ENCODE measurements at places on chromosomes 6 and 20.

DNA sequence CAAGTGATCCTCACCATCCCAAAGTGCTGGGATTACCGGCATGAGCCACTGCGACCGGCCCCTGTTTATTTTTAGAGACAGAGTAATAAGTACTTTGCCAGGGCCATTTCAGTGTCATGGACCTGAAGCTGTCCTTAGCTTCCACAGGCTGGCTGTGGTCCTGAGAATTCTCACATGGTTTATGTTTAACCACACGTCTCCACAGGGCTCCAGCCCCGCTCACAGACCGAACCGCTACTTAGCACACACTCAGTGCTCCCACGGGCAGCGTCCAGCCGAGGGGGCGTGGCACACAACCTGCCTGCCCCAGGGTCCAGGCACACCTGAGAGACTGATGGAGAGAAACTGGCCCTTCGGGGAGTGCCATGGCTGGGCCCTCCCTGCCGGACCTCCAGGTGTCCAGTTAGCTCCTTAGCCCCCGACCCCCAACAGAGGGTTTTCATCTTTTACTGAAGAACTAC lies 11.7 kb downstream of the ACSS1 start:
- no peak for DNase-seq

DNA sequence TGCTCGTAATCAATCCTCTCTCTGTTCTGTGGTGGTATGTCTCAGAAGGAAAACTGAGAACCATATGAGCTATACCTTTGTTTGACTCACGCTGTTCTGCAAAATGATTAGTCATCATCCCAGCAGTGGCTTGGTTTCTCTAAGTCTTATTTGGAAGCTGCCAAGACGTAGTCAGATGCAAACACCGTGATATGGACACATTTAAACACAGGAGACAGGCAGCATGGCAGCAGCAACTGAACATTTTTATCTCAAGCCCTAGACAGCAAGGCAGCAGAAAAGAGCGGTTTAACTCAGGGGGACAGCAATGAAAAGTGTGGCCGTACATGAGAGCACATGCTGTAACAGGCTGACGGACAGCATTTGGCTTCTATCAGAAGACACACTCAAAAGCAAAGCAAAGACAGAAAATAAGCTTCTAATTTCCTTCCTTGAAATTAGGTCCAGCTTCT lies 1295.1 kb downstream of the EPHA7 start:
- no peak for DNase-seq

GRCh38 chr6:83273596-83273995 lies 80.4 kb downstream of the RWDD2A start:
- no peak for DNase-seq

DNA sequence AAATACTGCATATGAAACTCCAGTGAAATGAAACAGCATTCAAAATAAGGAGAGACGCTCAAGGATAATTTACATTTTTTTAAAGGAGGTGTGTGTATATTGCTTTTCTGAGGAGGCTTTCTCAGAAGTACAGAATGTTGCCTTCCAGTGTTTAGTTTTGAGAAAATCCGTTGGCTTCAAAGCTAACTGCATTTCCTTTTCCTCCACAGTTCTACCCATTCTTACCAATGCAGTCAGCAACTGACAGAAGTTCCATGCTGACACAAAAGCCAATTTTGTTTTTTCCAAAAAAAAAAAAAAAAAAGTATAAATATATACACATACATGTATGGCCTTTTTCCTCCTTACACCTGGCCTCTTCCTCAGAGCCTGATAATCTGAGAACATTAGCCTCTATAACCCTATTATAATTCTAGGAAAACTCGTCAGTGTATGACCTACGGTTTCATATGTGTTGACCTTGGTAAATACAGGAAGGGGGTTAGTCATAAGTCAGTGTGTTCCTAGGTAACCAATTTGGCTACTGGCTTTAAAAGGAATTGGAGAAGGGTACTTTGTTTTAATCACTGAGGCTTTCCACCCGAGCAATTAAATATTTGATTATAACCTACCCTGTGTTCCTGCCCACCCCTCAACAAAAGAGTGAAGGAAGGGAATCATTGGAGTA lies 24.2 kb downstream of the MGME1 start:
- DNase-seq: no peak

GRCh38 chr20:57513199-57513598 lies 11.7 kb downstream of the CTCFL start:
- no peak for DNase-seq

- DNase-seq: no peak
Observed at GRCh38 chr20:38985603-38986170, 23.5 kb downstream of the DHX35 start.

DNA sequence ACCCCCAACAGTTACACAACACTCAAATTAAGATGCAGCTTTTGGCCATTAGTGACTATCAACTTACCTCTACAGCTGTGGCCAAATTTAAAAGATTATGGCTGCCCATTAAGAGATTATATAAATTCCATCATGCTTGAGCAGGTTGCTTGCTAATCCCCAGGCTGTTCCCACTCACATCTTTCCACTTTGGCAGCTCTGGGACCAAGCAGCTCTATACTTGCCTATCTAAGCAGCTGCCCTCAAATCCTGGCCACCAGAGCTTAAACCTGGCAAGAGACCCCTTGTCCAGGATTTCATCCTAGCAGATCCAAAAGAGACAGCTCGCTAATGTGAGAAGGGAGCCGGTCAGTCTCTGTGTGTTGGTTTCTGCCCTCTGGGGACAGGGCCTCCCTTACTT lies 127.9 kb downstream of the SLC23A2 start:
- DNase-seq: no peak

- no peak for DNase-seq
Observed at GRCh38 chr6:12635813-12636212, 80.8 kb upstream of the PHACTR1 start.

DNA sequence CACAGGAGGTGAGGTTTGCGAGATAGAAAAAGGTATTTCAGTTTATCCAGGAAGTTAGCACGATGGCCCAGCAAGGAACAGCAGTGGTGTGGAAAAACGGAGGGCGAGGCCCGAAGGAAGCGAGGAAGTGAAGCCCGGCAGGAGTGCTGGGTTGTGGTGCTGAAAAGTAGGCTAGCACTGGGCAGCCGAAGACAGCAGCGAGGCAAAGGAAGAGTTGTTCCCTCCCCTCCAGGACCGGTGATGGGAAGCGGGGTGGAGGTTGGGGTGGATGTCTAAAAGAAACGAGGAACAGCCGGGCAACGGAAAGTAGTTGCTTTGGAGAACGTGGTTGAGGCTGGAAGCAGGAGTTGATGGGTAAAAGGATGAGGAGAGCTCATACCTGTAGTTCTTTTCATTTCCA lies 1.4 kb downstream of the METTL24 start:
- no peak for DNase-seq

GRCh38 chr20:14331646-14332045 lies 5.8 kb downstream of the FLRT3 start:
- DNase-seq: no peak

DNA sequence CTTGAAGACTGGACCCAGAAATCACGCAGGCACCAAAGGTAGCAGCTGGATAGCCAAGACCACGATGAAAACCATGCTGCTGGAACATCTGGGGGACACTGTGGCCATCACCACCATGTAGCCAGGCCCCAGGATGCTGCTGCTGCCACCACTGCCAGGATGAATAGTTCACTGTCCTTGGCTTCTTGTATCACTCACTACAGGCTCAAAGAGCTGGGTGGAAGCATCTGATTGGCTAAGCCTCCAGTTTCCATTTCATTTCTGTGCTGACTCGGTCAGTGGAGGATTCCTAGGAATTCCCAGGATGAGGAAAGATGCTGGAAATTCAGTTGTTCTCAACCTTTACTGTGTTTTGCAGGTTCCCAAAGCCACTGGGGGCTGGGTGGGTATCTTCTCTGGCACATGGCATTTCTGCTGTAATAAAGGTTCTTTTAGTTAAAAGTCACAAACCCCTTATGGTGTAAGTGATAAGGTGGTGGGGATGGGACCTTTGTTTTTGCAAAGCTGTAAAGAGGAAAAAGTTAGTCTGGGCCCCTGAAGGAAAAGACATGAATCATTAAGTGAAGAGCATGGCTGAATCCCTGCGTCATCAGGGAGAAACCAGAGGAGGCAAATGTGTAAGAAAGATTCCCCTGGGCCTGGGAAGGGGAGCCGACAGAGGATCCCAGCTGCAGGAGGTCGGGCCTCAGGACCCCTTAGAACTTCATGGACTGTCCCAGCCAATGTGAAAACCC lies 75.6 kb upstream of the RNF24 start:
- DNase-seq: peak; percentile 35

DNA sequence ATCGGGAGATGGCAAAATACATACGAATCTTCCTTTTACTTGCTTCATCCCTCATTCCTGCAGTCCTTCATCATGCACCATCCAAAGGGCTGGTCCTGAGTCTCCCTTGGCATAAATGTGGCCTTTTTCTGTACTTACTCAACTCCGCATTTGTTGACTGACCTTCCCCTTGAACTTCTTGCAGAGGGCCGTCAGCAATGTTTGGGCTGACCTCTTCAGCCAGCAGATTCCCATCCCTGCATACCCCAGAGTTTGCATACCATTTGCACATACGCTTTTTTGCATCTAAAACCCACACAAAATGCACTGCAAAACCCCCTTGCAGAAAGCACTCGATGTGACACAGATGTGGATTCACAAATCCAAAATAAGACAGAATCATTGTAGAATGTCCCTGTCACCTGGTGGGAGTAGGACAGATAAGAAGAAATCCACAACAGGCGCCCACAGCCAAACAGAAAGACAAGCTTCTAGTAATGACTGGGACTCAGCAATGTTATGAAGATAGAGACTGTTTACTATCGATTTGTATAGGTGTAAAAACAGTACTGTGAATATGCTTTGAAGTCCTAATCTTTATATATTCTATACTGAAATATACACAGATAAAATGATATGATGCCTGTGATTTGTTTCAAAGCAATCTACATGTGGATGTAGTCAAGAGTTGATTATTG lies 45.8 kb downstream of the TBC1D7 start:
- no peak for DNase-seq

- DNase-seq: no peak
Observed at GRCh38 chr6:108993876-108994275, 100.8 kb downstream of the SESN1 start.
